Foreskin melanocyte (primary cell): ENCODE measurements at places on chromosomes 4 and X.

- DNase-seq, result no peak
These were observed 15.1 kb upstream of the SLC25A6 start for GRCh38 chrX:1407035-1407434.

DNA sequence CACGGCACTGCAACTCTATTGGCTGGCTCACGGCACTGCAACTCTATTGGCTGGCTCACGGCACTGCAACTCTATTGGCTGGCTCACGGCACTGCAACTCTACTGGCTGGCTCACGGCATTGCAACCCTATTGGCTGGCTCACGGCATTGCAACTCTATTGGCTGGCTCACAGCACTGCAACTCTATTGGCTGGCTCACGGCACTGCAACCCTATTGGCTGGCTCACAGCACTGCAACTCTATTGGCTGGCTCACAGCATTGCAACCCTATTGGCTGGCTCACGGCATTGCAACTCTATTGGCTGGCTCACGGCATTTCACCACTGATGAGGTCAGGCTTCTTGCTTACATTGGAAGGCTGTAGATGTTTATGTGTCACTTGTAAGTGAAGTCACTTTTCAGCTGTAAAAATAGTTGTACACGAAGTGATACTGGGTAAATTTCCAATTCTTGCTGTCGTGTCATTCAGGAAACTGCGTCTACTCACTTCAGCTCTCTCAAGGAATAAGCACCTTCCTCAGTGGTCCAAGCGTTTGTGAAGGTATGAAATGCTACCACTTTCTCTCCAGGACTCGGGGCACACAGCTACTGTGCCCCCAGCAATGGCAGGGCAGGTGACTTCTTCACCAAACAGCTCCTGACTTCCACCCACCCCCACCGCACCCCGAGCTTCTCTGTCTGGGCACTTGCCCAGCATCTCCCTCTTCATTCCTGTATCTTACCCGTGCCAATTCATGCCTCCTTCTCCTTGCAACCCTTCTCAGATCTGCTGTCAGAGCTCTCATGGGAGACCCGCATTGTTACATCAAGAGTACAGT, 141.3 kb downstream of the AFAP1 start:
- DNase-seq, result no peak

DNA sequence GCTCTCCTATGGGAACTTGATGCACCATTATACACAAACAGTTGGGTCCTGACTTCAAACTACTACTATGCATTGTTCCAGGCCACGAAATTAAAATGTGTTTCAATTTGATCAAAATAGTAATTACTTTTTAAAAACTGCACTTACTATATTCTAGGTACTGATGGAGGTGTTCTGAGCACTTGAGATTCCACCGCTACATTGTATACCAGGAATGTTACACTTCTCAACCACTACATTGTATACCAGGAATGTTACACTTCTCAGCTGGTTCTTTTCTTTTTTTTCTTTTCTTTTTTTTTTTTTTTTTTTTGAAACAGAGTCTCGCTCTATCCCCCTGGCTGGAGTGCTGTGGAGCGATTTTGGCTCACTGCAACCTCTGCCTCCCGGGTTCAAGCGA, 77.9 kb downstream of the ELOVL6 start:
- no peak for DNase-seq

DNA sequence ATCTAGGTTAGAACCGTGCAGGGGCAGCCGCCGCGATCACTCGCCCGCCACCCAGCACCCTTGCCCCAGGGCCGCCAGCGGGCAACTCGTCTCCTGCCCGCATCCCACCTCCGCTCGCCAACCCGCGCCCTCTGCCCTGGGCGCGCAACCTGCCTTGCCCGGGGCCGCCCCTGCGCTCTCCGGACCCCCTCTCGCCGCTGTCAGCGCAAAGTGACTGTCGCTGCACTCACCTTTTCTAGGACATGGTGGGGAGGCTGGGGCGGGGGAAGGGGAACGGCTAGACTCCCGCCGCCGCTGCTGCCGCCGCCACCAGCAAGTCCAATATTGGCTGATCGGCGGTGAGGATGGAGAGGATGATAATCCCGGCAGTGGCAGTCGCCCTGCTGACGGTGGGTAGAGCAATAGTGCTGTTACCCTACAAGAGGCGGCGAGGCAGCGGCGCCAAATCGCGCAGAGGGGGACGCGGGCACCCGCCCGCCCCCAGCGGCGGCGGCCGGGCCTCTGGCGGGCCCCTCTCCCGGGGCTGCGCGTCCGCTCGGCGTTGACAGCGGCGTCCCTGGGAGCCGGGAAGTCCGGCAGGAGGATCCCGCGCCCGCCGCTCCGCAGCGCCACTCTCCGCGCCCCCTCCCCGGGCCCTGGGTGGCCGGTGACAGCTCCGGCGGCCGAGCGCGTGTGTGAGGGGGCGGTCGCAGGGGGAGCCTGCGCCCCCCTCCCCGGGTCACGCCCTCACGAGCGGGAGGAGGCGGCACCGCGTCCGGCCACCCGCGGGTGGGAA, 2.3 kb upstream of the NR3C2 start:
- no peak for DNase-seq

GRCh38 chr4:74397748-74398426, 32.9 kb downstream of the EREG start:
- DNase-seq, result no peak

DNA sequence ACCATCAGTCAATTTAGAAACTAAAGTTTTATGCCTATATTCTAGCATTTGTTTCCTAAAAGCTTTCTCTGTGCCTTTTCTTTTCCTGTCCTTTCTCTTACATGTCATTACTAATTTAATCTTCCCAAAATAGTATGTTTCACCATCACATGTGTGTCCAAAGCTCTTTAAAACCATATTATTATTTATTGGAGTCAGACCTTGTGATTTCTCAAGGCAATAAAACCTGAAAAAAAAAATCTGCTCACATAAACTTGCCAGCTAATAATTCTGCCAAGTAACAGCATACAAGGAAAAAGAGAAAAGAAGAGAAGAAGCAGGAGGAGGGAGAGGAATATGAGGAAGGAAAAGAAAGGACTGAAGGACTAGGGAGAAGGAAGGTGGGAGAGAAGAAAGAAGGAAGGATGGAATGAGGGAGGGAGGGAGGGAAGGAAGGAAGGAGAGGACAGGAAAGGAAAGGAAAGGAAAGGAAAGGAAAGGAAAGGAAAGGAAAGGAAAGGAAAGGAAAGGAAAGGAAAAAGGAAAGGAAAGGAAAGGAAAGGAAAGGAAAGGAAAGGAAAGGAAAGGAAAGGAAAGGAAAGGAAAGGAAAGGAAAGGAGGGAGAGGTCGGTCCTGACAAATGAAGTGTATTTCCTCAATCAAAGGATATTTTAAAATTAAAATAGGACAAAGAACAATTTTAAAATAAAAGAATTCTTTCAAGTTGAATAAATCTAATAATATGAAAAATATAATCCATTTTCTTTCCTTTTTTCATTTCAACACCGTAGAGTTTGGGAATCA, 57.4 kb downstream of the ANTXR2 start:
- no peak for DNase-seq

GRCh38 chr4:37909332-37910090, 18.6 kb downstream of the TBC1D1 start:
- no peak for DNase-seq

DNA sequence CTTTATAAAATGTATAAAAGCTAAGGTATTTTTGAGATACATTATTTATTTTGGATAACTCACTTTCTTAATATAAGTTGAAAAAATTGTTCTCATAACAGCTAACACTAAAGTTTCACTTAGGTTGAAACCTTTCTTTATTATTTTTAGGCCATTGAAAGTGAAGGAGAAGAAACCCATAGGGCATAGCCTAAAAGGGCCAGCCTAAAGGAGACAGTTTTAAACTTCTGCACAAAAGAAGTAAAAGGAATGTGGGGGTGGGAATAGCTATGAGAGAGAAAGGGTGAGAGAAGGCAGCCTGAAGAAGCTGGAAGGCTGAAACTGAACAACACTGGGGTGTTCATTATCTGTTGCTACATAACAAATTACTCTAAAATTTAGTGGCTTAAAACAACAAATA, 57.6 kb upstream of the RAPGEF2 start:
- DNase-seq, result no peak

- DNase-seq, result no peak
These were observed 128.2 kb downstream of the ASMT start for GRCh38 chrX:1743105-1743504.

DNA sequence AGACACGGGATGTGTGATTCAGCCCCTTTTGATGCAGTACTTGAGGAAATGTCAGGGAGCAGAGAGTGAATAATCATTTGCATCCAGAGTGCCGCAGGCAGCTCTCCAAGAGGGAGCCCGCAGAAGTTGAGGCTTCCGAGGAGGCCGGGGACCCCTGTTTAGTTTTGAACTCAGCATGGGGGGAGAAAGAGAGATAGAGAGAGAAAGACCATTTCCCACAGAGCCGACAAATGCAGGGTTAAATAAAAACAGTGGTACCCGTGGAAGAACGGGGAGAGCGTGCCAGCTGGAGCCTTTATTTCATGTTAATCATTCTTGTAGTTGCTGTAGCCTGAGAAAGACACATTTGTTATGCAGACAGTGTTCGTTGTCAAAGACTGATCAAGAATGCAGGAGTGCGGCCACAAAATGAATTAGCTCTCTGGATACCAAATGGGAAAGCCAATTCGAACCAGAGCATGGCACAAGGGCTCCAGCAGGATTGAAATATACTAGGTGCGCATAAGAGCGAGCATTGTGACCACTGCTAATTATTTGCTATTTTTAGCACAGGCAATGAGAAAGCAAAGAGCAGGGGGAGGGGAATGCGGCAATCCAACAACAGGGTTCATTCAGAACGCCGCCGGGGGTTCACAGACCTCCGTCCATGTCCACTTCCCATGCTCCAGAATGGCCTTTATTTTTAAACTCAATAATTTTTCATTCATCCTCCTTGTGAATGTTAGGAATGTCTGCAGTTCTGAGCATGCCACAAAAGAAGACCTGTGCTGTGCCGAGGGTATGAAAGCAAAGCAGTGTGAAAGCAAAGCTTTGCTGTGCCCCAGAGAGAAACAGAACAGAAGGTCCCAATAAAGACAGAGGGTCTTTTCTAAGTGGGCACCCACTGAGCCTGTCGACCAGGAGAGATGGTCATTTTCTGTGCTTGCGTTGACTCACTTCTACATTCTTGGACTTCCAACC, 243.9 kb upstream of the VCX3A start:
- DNase-seq, result peak; percentile 92

- DNase-seq, result no peak
These were observed 104.3 kb downstream of the APBB2 start for GRCh38 chr4:41110050-41110449.

DNA sequence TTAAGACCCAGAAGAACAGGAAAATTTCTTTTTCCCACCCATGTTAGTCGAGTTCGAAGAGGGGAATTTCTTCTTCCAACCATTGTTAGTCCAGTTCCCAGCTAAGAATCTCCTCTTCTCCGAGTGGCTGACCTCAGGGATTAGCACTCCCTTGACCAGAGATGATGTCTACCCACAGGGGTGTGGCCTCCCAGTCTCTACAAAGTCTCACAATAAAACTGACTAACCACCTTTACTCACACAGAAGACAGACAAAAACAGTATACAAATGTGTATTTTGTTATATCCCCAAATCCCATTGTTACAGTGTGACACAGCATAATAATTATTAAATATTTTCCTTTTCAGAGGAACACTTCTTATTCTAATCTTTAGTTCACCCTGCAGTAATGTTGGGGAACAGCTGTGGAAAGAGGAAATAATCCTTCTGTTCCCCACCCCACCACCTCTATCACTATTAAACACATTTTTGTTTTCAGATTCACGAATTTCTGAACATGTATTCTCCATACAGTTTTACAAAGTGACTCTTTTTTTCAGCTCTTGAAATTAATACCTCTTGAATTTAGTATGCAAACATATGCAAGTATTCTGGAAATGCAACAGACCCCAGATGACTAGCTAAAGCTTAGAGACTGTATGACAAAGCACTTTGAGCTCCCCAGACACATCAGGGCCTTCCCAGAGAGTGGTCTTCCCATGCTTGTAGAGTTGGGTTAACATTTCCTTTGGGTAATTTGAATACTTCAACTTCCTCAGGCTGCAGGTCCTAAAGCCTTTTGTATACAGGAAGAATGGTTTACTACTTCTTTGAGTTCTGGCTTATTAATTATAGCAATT, 62.5 kb upstream of the NFKB1 start:
- no peak for DNase-seq

- DNase-seq, result no peak
These were observed 2.9 kb upstream of the TLR6 start for GRCh38 chr4:38859501-38859900.

DNA sequence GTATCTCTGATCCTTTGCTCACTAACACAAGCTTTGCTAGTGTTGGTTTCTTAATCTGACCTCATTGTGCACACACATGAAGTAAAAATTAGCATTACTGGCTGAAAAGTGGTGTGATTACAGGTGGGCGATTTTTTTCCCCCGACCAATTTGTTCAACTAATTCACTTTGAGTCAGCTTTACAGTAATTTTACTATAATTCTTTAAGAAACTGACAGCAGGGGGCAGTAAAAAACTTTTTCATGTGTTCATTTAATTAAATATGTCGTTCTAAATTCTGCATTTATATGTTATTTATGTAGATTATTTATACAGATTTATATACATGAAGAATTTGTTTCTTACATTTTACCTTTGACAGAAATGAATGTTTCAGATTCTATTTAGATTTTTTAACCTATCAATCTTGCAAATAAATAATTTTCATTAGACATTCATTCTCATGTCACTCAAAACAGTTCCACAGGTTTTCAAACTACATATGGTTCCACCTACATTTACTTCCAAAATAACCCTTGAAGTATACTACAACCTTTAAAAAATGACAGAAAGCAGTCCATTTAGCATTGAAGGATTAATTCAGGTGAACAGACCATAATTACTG, 17.5 kb downstream of the PALLD start:
- DNase-seq, result peak; percentile 35

- DNase-seq, result no peak
These were observed 93.4 kb downstream of the TMA16 start for GRCh38 chr4:163587867-163588266.

- no peak for DNase-seq
These were observed 2.4 kb upstream of the MBTPS2 start for GRCh38 chrX:21837056-21837455.

GRCh38 chrX:134482371-134482770, 22.4 kb downstream of the HPRT1 start:
- no peak for DNase-seq

- no peak for DNase-seq
These were observed 1.1 kb downstream of the PJA1 start for GRCh38 chrX:69163936-69164741.

DNA sequence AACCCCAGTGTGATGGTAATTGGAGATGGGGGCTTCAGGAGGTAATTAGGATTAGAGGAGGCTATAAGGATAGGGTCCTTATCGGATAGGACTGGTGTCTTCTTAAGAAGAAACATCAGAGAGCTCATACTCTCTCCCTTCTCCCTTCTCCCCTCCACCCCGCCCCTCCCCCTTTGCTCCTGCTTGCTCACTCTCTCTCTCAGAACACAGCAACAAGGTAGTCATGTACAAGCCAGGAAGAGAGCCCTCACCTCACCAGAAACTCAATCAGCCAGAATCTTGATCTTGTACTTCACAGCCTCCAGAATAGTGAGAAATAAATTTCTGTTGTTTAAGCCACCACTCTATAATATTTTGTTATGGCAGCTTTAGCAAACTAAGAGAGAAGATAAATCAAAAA, 4.5 kb downstream of the DDX60L start:
- DNase-seq, result no peak
